Kidney tubule cell (primary cell): ENCODE measurements at places on chromosomes 12 and 14.
A peak's percentile ranks its signal among the peaks of the same experiment; 100 is the strongest.

- peak; percentile 24 for DNase-seq
These were observed 340.4 kb downstream of the SLC6A15 start for GRCh38 chr12:84572196-84572595.

DNA sequence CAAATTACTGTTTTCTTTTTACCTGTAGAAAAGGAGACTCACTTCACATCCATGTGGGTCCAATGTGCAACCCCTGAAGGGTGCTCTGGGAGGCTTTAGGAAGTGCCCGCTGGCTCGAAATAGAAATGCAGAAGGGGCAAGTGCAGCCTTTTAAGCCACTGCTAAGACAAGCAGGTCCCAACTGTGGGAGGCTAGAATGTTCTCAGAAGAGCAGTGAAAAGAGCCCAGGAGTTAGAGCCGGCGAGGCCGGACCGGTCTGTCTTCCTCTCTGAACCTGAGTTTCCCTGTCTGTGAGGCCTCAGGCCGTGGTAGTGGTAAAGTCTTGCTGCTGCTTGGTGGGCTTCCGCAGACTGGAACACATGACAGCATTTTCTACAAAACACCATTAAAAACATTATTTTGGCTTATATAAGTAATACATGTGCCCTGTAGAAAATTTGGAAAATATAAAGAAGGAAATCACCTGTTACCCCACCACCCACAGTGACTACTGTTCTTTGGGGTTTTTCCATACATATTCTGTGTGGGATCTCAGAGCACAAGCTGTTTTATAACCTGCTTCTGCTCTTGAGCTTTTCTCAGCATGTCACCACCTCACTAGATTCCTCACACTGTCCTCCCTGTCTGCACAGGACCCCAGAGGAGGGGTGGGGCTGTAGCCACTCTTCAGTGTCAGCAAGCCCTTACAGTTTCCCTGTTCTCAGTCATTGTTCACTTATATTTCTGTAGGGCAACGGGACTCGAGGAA, 6.0 kb downstream of the CKB start:
- DNase-seq, result no peak

- DNase-seq, result peak; percentile 81
These were observed 27.1 kb downstream of the CLIP1 start for GRCh38 chr12:122395319-122395718.

GRCh38 chr12:131438881-131439280, 272.0 kb upstream of the SFSWAP start:
- no peak for DNase-seq

DNA sequence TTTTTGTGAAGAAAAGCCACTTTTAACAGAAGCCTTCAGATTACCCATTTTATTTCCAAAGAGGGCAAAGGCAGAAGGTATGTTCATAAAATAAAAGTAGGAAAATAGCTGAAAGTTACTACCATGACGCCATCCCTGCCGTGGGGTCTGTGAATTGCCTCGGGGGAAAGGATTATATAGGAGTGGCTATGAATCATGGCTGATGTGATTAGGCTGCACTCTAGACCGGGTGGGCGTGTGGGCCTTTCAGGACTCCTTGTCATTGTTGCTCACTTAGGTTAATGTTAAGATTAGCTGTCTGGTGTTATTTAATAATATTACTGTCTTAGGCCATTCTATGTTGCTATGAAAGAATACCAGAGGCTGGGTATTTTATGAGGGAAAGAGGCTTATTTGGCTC, 195.5 kb downstream of the EGLN3 start:
- DNase-seq, result no peak

GRCh38 chr12:99804715-99805114, 157.2 kb downstream of the GARIN6 start:
- DNase-seq, result peak; percentile 73

DNA sequence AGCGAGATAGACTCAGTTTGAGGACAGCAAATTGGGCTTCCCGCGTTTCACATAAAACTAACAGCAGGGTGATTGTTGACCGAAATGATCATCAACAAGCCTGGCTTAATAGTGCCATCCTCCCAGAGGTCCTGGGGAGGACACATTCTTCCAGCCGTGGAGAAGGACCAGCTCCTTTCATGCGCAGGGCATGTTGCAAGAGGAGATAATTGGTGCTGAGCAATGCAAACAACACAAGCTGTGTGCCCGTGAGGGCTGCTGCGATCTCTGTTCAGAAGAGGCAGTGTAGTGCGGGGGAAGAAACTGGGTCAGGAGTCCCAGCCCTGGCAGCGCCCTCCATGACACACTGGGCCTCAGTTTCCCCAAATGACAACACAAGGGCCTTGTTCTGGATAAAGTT, 54.3 kb downstream of the CCDC85C start:
- no peak for DNase-seq

- DNase-seq, result no peak
These were observed 3.1 kb upstream of the IGF1 start for GRCh38 chr12:102483466-102483865.

DNA sequence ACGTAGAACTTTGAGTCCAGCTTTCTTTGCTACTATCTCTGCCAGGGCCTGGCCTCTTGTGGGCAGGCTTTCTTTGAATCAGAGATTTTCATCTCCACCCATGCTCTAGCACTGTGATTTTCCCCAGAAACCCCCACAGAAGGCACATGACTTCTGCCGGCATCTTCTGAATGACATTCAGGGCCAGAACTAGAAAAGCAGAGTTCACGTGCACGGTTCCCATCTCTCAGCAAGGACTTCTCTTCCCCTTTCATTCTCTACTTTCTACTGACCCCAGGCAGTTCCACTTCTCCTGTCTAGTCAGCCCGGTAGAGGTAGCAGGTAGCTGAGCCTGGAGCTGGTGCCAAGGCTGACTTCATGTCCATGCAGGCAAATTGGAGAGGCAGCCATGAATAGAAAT, 26.9 kb downstream of the BATF start:
- DNase-seq, result no peak

DNA sequence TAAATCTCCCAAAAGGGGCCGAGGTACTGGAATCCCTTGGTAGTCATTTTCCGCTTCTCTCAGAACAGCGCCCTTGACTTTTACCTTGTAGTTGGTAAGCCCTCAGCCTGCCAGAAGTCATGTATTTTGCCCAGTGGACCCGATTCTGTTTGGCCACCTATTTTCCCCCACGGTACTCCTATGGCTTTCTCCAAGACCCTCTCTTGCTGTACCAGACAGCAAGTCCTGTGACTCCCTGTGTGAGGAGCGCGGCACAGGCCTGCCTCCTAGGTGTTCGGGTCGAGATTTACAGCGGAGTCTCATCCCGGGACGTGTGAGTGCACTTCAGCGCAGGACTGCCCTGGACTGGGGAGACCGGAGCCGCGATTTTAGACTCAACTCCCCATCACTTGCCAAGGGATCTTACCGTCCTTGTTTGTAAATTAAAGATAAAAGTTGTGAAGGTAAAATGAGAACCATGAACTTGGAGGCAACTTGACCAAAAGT, 1.1 kb upstream of the MBD6 start:
- peak; percentile 57 for DNase-seq

- peak; percentile 68 for DNase-seq
These were observed 139.8 kb downstream of the CALM1 start for GRCh38 chr14:90536511-90537191.

- DNase-seq, result no peak
These were observed 161.4 kb downstream of the STXBP6 start for GRCh38 chr14:24888532-24888931.

DNA sequence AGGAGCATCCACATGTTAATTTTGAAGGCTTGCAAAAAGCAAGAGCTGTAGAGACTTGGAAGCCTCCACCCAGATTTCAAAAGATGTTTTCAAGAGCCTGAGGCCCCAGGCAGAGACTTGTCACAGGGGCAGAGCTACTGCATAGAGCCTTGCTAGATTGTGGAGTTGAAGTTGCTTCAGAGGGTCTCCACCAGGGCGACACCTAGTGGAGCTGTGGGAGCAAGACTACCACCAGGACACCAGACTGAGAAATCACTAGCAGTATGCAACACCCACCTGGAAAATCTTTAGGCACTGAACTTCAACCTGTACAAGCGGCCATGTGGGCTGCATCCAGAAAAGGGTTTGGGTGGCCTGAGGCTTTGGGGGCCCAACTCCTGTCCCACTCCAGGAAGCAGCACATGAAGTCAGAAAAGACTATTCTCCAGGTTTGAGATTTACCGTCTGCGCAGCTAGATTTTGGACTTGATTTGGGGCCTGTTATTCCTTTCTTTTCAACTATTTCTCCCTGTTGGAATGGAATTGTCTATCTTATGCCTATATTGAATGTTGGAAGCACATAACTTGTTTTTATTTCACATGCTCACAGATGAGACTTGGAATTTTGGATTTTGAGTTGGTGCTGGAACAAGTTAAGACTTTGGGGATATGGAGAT, 508.6 kb downstream of the FLRT2 start:
- DNase-seq, result peak; percentile 41

GRCh38 chr12:120156315-120157259, 37.9 kb downstream of the GCN1 start:
- DNase-seq, result no peak

- DNase-seq, result no peak
These were observed 40.9 kb downstream of the MBIP start for GRCh38 chr14:36279306-36280190.

- DNase-seq, result peak; percentile 94
These were observed 783 bp downstream of the CORO1C start for GRCh38 chr12:108730365-108731104.

DNA sequence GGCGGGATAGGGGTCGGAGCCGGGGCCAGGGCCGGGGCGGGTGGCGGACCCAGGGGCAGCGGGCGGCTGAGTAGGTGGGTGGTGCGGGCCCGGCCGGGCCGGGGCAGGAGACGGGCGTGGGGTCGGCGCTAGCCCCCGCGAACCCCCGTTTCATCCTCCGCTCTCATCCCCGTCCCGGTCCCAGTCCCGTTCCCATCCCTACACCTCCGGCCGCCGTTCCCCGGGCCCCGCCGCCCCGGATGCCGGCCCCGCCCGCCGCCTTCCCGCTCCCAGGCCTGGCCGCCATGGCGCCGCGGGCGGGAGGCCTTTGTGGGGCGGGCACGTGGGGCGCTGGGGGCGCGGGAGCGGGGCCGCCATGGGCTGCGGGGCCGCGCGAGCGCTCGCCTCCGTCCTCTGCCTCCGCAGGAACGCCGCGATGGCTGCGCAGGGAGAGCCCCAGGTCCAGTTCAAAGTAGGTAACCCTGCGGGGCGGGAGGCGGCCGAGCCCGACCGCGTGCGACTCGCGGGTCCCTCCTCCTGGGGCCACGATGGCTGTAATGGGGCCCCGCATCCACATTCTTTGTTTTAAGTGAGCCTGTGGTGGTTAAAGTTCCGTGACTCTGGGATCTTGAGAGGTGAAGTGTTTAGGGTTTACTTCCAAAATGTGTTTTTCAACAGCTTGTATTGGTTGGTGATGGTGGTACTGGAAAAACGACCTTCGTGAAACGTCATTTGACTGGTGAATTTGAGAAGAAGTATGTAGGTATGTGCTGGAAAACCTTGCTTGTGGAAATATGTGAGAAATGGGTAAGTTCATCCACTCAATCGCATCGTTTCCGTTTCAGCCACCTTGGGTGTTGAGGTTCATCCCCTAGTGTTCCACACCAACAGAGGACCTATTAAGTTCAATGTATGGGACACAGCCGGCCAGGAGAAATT, 572 bp downstream of the RAN start:
- DNase-seq, result peak; percentile 28

GRCh38 chr12:90233168-90234100, 524.8 kb upstream of the ATP2B1 start:
- DNase-seq, result no peak

GRCh38 chr12:116896411-116896924, 14.3 kb upstream of the FBXW8 start:
- no peak for DNase-seq

- DNase-seq, result peak; percentile 61
These were observed 4.7 kb upstream of the HOXC10 start for GRCh38 chr12:53980104-53980801.

DNA sequence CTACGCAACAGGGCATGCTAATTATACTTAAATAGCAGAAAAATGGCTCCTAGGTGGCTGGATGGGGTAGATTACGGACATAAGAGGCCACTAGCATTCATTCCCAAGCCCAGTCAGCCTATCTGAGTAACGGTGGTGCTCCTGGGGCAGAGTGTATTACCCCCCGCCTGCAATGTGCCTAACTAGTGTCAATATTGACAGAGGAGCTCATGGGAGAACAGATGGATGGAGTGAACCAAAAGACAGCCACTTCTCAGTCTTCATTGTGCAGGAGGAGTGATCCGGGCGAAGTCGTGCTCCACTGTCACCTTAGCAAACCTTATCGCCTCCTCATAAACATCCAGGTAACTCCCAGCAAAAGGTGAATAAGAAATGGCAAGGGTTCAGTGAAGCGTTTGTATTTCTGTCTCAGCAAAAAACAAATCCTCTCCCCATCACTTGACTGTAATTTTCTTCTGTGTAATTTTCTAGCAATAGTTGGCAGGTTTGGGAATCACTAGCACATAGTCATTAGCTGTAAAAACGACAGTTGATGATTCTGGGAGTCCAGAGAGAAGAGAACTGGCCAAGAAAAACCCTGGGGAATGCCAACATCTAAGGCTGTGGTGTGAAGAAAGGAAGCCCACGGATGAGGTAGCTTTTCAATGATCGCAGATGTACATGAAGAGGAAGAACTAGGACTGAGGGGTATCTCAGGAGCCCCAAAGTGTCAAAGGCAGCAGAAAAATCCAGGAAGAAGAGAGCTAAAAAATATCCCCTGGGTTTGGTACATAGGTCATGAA, 126.6 kb upstream of the BCL2L14 start:
- no peak for DNase-seq

DNA sequence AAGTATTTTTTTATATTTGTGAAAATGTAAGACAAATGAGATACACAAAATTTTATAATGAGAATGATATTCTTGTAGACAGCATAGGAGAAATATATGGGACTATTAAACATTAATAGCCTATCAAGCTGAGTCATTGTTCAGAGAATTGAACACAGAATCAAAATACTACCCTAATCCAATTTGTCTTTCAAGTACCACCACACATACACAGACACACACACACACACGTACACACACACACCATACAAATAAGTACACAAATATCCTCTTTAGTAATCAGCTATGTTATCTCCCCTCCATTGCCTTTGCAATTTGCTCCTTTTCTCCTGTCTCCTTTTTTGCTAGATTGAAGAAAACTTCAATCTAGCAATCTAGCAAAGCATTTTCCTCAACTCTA, 499.3 kb downstream of the FOXG1 start:
- DNase-seq, result no peak

DNA sequence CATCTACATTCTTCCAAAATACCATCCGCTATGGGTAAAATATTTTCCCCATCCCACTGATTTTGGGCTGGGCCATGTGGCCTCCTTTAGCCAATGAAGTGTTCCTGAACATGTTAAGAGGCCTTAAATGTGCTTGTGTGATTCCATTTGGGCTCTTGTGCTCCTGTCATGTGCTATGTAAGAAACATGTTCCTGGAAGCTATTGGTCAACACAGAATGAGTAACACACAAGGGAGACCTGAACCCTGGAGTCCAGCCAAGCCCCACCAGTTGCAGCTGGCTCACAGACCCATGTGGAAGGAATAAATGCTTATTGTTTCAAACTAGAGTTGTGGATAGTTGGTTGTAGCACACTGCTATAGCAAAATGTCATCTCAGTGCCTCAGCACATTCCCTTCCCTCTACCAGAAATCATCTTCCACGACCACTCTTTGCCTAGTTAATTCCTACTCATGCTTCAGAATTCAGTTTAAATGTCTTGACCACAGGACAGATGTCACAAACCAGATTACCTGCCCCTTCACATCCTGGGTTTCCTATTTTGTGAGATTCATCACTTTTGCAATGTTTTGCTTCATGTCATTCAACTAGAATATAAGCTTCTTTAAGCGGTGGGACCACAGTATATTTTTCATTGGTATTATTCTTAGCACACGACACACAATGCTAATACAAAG, 217.3 kb upstream of the EEA1 start:
- peak; percentile 32 for DNase-seq

GRCh38 chr12:5012337-5012736, 31.3 kb upstream of the KCNA5 start:
- no peak for DNase-seq

GRCh38 chr14:51931308-51931707, 58.0 kb upstream of the RTRAF start:
- DNase-seq, result no peak
